Activated CD4-positive, alpha-beta memory T cell treated with anti-CD3 and anti-CD28 coated beads, Interleukin-2, amount 10 ng/mL, durations not matched to agents 7 days and 5 days (primary cell): ENCODE measurements at places on chromosomes 3 and 15.

DNA sequence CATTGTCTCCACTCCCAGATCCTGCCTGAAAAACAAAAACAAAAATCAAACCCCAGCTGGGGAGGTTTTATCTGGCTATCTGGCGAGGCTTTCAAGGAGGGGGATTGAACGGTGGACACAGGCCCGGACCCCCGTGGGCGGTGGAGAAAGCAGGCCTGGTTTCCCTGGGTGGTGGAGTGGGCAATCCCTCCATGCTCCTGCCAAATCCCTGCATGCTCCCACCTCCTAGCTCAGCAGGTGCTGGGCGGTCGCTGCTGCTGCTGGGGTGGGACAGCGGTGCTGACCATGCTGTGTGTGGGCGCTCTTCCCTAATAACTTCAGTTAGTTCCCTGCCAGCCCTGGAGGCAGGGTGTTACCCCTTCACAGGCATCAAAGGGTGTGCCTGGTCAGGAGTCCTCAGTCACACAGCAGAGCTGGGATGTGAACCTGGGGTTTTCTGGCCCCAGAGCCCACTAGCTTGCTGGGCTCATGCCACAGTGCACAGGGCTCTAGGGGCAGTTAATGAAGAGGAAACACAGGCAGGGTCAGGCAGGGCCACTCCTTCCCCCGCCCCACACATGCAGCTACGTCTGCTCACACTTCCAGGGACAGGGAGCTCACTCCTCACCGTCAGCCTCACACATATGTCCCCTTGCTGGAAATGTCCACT, 15.9 kb upstream of the PLXND1 start:
- DNase-seq = no peak

DNA sequence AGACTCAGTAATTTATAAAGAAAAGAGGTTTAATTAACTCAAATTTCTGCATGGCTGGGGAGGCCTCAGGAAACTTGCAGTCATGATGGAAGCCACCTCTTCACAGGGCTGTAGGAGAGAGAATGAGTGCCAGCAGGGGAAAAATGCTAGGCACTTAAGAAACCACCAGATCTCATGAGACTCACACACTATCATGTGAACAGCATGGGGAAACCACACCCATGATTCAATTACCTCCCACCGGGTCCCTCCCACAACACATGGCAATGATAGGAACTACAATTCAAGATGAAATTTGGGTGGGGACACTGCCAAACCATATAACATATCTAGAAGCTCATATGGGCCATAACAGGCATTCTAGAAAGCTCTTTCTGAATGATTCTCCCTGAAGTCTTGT, 190.3 kb downstream of the WNT5A start:
- DNase-seq = no peak

DNA sequence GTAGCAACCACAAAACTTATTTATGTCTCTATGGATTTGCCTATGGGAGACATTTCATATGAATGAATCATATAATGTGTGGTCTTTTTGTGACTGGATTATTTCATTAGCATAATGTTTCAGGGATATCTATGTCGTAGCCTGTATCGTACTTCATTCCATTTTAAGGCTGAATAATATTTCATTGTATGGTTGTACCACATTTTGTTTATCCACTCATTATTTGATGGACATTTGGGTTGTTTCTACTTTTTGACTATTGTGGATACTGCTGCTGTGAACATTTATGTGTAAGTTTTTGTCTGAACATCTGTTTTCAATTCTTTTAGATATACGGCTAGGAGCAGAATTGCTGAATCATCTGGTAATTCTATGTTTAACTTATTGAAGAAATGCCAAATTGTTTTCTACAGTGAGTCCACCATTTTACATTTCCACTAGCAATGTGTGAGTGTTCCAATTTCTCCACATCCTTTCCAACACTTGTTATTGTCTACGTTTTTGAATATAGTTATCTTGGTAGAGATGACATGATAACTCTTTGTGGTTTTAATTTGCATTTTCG, 134.4 kb upstream of the DAZL start:
- DNase-seq = no peak

GRCh38 chr3:124800076-124800475, 69.8 kb downstream of the UMPS start:
- DNase-seq = no peak

- DNase-seq = no peak
These were observed 17.2 kb upstream of the FOXP1 start for GRCh38 chr3:71600646-71601288.

DNA sequence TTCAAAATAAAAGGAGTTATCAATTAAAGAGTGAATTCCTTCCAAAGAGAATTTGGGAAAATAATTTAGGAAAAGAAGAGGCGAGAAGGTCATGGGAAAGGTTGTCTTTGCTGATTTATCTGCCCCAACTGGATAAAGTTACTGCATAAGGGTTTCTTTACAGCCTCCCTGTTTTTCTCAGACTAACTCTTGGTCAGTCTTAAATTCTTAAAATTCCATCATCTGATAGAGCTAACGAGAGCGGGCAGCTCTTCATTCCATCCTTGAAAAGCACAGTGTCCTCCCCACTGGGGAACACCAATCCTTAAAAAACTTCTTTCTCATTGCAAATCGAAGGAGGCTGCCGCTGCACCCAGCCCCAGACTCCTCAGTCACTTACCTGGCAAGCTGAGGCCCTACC, 107.2 kb downstream of the PGPEP1L start:
- no peak for DNase-seq

DNA sequence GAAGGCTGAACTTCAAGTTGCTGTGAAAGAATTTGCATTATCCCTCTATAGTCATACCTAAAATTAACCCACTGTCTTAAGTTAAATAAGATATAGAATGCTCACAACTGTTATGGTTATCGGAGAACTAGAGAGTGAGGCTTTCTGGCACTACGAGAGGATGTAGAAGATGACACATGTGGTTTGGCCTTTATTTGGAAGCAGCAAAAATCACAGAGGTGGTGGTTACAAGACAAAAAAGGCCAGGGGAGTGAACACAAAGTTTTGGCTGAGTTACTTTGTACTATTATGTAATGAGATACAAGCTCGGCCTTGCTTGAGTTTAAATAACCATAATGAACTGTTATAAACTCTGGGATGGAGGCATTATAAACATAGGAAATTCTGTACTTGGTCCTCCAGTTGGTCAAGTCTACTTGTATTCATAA, 78.3 kb upstream of the ICE2 start:
- DNase-seq = no peak

DNA sequence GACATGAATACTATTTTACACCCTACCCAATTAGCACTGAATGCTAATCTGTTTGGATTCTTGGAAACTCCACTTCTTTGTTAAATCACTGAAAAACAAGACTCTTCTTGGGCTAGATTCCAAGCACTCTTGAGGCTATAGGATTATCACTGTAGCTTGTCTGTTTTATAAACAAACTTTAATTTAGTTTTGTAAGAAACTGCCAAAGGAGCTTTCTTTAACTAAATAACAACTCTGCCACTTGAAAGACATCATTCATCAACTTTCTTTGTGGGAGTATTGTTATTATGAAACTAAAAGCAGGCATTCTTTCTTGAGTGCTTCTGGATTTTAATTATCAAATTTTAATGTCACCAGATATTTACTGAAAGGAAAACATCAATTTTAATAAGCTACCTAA, 24.1 kb downstream of the CBLB start:
- DNase-seq = no peak

GRCh38 chr3:11009898-11010297, 17.4 kb downstream of the SLC6A1 start:
- no peak for DNase-seq
